ENCODE measurements at places on chromosomes 6 and 20.

DNA sequence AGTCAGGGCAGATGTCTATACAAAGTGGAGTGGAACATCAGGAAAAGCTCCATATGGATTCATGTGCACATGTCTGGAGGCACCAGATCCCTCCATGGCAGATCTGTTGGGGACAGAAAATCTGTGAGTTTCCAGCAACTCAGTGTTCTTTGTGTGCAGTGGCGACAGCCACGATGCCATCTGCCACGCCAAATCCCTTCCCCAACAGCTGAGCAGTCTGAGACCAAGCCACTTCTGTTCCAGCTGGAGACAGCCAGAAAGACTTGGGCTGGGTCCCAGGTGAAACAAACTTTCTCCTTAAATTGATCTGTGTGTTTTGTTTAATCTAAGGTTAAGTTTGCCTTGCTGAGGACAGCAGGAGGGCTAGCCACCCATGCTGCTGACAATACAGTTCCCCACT is 22.9 kb downstream of the FKBP1A start:
- DNase-seq = no peak

GRCh38 chr6:160027076-160027475 is 58.2 kb downstream of the IGF2R start:
- no peak for DNase-seq

DNA sequence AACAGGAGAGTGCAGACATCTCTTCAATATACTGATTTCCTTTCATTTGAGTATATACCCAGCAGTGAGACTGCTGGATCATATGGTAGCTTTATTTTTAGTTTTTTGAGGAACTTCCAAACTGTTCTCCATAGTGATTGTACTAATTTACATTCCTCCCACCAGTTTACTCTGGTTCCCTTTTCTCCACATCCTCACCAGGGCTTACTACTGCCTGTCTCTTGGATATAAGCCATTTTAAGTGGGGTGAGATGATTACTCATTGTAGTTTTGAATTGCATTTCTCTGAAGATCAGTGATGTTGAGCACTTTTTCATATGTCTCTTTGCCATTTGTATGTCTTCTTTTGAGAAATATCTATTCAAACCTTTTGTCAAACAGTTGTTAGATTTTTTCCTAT is 64.9 kb upstream of the HMGCLL1 start:
- no peak for DNase-seq

DNA sequence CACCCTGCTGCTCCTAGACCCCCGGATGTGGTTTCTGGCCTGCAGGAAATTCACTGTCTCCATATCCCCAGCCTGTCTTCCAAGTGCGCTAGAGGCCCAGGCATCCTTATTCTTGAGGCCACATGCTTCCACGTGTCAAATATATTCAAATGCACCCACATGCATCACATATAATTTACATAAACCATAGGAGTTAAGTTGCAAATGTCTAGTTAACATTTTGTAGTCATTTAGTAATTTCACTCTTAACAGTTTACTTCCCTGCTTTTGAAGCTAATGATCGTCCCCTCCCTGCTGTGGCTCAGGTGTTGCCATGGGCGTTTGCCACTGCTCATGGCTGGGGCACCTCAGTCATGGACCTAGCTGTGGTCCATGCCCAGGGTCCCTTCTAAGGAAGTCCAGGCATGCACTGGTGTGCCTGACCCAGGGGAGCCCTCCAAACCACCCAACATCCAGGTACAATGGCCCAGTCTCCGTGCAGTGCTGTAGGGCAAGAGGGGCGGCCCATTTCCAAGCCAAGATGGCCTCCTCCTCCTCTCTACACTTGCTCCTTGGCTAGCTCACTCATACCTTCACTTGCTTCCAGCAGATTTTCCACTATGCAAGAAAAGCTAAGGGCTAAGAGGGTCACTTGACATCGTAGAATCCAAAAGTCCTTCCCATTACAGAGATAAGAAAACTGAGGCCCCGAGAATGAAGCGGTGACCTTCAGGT is 42.4 kb downstream of the FGD2 start:
- DNase-seq = no peak

GRCh38 chr6:53805016-53805415 is 10.2 kb downstream of the LRRC1 start:
- no peak for DNase-seq

DNA sequence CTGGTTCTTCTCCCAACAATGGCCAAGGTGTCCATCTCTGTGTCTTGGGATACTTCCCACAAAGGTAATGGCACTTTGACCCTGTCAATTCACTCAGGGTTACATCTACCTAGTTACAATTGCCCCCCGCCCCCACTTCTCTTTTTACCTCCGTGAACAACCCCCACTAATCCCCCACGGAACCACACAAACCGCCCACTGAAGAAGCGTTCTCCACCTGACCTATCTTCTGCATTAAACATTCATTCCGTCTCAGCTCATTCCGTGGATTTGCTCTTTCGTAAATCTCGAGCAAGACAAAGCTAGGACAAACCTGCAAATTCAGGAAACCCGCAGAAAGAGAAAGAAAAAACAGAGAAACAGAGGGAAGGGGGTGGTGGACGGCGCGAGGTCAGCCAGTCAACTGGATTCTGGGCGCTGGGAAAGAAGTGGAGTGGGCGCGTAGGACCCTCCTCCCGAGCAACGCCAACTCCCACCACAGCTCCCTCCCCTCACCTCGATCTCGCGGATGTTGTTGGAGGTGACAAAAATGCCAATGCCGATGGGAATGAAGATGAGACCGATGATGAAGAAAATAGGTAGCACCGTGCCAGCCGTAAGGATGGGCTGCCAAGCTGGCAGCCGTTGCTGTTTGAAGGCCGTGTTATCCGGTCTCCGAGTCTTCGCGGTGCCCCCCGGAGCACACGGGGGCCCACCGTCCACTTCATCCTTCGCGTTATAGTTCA is 523 bp downstream of the TMEM30A start:
- DNase-seq = no peak

DNA sequence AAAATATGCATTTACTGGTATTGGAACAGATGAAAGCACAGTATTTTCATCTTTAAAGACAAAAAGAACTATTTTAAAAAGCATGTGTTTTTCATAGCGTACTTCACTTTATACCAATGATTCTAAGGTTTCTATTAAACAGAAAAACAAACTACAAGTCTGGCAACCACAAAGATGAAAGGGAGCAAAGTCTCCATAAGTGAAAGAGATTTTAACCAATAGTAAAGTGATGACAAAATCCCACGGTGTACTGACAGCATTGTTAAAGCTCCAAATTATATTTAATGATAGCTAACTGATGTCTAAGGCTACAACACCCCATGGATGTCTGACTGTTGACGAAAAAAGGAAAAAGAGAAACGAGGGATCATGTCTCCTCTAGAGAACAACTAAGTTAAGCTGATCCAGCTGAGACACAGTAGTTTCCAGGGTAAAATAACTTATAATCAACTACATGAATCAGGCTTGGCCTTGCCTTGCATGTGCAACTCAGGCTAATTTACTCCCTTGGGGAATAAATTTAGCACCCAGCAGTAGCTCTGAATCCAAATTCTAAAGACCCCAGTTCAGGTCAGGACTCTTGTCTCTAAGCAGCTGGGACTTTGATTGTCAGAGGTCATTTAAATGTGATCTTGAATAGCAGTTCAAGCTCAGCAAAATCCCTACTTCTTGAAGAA is 56.0 kb upstream of the TAB2 start:
- no peak for DNase-seq

DNA sequence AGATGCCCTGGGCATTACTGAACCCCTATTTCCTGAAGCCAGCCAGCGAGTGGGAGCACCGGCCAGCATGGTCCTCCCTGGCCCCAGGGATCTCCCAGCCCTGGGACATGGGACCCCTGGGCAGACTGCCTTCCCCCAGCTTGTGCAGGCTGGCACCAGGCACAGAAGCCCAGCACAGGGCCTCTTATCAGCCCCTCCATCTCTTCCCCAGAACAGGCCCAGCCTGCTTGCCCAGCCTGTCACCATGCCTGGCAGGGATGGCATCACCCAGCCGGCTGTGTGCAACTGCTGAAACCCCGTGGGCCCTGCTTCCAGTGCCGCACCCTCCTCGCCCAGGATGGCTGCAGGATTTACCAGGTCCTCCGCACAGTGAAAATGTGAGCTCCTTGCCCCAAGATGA is 6.1 kb upstream of the OSBPL2 start:
- no peak for DNase-seq

DNA sequence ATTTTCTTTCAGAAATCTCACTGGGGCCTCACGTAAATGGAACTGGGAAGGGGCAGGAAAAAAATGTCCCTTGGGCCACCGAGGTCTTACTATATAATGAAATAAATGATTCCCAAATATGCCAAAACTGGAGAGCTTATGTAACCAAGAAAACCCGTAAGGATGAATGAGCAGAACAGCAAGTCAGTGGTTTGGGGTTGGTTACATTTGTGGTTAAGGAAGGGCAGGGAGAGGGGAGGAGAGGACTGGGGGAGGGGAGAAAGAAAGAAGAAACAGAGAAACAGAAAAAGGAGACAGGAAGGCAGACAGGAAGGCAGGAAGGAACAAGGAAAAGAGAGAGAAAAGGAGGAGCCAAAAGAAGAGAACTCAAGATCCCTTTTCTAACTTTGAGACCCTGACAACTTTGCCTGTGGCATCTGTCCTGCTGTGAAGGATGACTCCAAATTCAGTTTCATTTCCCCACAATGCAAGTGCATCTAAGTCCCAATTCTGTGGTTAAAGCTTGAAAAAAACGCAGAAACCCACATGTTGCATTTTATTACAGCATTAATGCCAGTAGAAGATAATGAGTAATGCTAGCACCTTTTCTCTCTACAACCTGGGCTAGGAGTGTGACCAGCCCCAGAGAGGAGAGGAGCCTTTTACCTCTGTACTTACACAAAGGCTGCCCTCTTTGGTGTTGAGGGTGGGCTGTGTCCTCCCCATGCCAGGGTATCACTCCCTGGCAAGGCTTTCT is 10.8 kb upstream of the ARMC2 start:
- peak; percentile 27 for DNase-seq

DNA sequence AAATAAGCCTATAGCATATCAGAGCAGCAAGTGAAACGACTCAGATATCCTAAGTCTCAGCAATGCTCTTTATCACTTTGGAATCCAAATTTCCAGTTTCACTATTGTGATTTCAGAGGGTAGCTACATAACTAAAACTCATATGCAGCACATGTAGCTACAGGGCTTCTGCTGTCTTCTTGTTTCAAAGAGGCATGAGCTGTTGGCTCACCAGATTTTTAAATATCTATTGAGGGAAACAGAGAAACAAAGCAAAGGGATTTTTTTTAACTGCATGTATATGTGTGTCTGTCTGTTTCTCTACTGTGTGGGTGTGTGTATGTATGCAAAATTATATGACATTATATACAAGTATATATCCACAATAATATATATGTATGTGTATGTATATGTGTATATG is 258.4 kb downstream of the HDGFL1 start:
- DNase-seq = no peak

DNA sequence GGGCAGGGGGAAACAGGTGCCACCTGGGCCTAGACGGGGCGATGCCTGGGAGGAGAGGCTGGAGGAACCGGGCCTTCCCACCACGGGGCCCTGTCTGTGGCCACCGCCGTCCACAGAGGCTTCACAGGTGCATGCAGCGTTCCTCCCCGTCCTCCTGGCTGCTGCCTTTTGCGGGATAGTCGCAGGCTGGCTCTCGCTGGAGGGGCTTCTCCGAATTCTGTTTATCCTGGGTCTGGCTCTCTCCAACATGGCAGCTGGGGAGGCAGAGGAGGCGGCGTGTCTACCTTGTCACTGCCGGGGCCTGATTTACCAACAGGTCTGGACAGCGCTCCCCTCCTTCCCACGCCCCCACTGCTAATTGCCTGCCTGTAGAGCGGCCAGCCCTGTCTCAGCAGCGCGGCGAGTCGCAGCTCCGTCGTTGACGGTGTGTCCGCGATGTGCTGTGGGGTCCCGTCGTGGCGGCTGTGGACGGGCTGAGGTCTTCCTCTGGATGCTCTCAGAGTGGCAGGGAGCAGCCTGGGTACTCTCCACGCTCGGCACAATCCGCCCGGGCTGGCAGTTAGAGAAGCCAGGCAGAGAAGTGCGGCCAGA is 262.9 kb downstream of the TAF4 start:
- DNase-seq = no peak

GRCh38 chr6:1917626-1918371 is 308.1 kb downstream of the FOXC1 start:
- peak; percentile 19 for DNase-seq

GRCh38 chr6:43951063-43951755 is 176.0 kb downstream of the MRPL14 start:
- DNase-seq = no peak

DNA sequence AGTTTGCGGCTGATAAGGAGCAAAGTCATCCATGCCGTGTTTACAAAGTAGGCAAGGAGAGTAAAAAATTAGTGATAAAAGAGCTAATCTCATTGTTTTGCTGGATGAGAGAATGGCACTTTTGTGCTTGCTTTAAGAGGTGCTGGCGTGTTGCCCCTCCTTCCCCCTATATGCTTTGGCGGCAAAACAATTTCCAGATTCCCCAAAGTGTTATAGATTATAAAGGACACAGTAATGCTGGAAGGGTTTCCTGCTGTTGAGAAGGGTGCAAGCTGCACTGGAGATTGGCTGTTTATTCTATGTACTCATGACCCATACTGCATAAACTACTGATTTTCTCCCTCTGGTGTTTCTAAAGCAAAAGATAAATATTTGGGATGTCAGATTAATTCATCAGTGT is 338.9 kb upstream of the MAP3K7 start:
- DNase-seq = no peak

GRCh38 chr20:25439328-25439727 is 31.9 kb downstream of the GINS1 start:
- no peak for DNase-seq

- no peak for DNase-seq
Measured at GRCh38 chr20:48287552-48288170, 502.4 kb upstream of the SULF2 start.

- no peak for DNase-seq
Measured at GRCh38 chr20:52918311-52918710, 53.8 kb upstream of the TSHZ2 start.

GRCh38 chr6:42394151-42394550 is 57.6 kb downstream of the TRERF1 start:
- no peak for DNase-seq

GRCh38 chr6:2127484-2127911 is 117.9 kb downstream of the GMDS start:
- peak; percentile 26 for DNase-seq

DNA sequence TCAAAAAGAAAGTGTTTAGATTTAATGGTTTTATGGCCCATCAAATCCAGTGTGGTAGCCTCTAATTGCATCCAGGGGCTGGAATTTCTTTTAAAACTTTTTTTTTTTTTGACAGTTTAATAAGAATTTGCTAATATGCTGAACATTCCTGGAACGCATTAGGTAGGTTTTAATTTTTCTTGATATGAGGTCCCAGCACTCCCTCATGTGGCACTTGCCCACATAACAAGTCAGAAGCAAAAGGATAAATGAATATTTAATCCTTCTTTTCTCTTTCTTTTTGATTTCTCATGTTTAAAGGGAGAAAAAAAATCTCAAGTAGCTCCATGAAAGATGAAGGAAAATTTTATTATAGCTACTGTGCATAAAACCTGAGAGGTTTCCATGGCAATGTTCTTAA is 13.5 kb downstream of the HAO1 start:
- DNase-seq = no peak
